ENCODE measurements at places on chromosomes 11 and 22.

GRCh38 chr11:134576286-134576685, 164.2 kb upstream of the B3GAT1 start:
- no peak for DNase-seq

- peak; percentile 79 for DNase-seq
Measured at GRCh38 chr22:30922151-30922611, 46.4 kb downstream of the MORC2 start.

DNA sequence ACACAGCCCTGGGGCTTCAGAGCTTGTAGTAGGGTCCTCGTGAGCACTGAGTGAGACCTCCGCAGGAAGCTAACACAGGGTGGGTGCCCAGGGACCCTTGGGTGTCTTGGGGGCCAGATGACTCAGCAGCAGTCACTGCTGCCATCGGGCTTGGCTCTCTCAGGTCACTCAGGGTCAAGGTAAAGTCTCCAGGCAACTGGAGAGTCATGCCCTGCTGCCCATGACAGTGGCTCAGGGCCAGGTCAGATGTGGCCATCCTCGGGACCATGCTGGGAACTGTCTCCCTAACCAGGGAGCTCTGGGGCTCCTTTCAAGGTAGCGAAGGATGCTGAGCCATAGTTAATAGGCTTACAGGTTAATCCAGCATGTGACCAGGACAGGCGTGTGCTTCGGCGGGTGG, 44.4 kb upstream of the SLC22A12 start:
- DNase-seq, result no peak

GRCh38 chr22:41570221-41570620, 9.4 kb downstream of the CSDC2 start:
- DNase-seq, result no peak

DNA sequence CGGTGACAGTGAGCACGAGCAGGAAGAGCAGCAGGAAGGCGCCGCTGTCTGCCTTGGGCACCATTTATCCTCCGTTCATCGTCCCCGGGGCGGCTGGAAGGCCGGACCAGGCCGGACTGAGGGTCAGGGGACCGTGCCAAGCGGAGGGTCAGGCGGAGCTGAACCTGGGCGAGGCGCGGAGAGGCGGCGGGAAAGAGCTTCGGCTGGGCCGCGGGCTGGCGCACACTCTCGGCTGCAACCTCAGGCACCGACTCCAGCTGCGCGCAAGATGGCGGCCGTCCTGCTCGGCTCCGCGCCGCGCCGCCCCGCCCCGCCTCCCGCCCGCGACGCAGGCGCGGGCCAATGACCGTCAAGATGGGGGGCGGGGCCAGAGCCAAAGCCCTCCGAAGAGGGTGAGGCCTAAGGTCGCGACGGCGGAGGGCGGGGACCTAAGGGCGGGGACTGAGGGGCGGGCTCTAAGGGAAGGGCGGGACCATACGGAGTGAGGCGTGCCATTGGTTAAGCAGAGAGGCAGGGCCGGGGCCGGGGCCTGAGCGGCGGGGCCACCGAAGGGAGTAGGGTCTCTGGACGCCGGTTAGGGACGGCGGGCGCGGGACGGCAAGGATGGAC, at the start of gene DGCR2:
Gene DGCR2, minus strand, starts transcription at position 270 of the 609 bp plus-strand sequence. Its CDS starts 206 bp downstream, at position 64.
- DNase-seq, result peak; percentile 93

DNA sequence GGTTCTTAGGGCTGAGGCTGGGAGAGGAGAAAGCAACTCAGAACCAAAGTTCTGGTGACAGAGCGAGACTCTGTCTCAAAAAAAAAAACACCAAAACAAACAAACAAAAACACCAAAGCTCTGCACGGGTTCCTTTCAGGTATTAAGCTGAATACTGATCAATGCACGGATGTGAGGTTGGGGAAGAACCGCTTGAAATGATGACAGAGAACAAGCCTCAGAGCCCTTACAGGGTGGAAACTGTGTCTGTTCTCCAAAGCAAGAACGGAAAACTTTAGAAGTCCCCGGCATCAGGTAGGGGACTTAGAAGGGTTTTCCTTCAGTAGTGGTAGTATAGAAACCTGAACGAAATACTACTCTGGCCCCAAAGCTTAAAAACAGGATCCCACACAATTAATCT, 260.0 kb downstream of the TBC1D22A start:
- DNase-seq, result no peak

DNA sequence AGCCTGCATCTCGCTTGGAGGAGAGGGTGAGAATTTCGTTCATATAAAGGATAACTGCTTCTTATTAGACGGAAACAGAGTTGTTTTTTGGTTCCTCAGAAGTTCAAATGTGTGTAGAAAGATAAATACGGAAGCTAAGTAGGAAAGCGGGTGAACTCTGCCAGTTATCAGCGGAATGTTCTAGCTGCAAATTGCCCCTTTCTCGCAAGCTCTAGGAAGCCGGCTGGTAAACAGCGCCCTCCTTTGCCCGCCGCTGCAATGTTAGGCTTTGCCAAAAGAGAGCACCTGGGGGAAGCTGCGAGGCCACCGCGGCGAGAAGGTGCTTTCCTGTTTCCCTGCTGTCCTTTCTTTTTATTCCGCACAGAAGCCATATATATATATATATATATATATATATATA, 67.0 kb downstream of the IGLL5 start:
- DNase-seq, result no peak

DNA sequence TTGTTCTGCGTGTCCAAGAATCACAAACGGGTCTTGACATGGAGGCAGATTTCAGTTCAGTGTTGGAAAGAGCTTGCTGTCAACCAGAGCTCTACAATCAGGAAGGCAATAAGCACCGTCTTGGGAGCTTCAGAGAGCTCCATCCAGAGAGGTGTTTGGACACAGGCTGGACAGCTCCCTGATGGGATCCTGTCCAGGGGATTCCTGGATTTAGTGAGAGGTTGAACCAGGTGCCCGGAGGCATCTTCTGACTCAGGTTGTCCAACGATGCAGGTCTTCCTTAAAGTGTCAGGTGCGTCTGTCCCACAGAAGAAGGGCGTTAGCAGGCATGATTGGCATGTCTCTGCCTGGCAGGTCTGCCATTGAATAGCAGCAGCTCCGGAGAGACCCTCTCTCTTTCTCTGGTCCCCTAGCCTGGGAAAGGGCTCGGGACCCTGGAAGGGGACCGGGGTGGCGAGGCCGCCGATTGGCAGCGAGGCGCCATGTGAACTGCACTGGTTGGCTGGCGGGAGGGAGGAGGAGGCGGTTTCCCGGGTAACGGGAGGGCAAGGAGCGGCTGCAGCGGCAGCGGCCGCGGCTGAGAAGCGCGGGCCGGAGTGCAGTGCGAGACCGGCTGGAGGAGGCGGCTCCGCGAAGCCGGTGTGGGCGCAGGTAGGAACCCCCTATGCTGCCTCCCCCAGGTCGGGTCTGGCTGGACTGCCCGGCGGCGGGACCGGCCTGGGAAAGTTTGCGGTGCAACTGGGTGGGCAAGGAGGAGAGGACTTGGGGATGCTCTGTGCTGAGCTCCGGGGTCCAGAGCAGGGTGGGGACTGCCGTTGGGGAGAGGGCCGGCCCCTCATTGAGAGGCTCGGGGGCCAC, 104.1 kb upstream of the E2F8 start:
- no peak for DNase-seq

Data from activated CD8-positive, alpha-beta memory T cell treated with anti-CD3 and anti-CD28 coated beads for 4 hours (primary cell).